Trophoblast cell (in vitro differentiated cells and primary cell): ENCODE measurements at places on chromosomes 6 and 20.

GRCh38 chr6:45822873-45823272, 192.8 kb downstream of the CLIC5 start:
- no peak for DNase-seq

- no peak for DNase-seq
These were observed 221.4 kb downstream of the PLCB4 start for GRCh38 chr20:9290331-9290730.

DNA sequence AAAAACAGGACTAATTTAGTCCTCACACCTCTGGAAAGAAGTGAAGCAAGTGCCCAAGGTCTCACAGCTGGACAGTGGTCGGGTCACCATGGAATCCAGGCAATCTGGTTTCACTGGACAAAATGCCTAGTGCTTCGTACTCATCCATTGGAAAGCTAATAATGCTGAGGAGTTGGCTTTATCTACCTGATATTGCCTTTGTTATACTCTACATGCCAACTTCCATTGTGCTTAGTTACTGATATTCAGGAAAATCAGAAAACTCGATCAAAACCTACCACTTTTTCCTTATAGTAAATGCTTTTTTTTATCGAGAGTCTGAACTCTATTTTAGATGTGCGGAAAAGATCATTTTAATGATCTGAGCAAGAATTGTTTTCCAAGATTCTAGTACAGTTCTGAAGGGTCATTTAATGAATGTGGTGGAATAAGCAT, 966 bp downstream of the CFAP206 start:
- DNase-seq: peak; percentile 96

GRCh38 chr6:110266996-110267395, 86.8 kb downstream of the CDC40 start:
- no peak for DNase-seq

DNA sequence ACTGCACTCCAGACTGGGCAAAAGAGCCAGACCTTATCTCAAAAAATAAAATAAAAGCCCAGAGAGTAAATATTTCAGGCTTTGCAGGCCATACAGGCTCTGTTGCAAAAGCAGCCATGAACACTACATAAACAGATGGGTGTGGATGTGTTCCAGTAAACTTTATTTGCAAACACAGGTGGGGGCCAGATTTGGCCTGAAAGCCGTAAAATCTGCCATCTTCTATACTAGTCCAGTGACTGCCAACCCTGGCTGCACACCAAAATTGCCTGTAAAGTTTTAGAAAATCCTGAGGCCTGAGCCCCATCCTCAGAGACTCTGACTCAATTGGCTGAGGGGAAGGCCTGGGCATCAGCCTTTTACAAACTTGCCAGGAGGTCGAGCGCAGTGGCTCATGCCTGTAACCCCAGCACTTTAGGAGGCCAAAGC, 103.6 kb downstream of the ZMYND8 start:
- no peak for DNase-seq
